ENCODE measurements at places on chromosomes 16 and 17. TPM values are rescaled to one million over a fixed set of nuclear protein-coding genes. Genes with fewer than 3 reads are reported as not detected.
A peak's percentile ranks its signal among the peaks of the same experiment; 100 is the strongest.

GRCh38 chr17:5631958-5632590 is 47.8 kb upstream of the NLRP1 start:
- DNase-seq: no peak

- peak; percentile 96 for DNase-seq
Observed at GRCh38 chr16:87778830-87779579, 13.2 kb upstream of the KLHDC4 start.

SLC35B1 gene
- 53.8 TPM for total RNA-seq

GRCh38 chr17:34154961-34155730 is 99.9 kb upstream of the CCL2 start:
- no peak for DNase-seq

- DNase-seq: no peak
Observed at GRCh38 chr17:38464251-38464722, 36.0 kb downstream of the ARHGAP23 start.

DNA sequence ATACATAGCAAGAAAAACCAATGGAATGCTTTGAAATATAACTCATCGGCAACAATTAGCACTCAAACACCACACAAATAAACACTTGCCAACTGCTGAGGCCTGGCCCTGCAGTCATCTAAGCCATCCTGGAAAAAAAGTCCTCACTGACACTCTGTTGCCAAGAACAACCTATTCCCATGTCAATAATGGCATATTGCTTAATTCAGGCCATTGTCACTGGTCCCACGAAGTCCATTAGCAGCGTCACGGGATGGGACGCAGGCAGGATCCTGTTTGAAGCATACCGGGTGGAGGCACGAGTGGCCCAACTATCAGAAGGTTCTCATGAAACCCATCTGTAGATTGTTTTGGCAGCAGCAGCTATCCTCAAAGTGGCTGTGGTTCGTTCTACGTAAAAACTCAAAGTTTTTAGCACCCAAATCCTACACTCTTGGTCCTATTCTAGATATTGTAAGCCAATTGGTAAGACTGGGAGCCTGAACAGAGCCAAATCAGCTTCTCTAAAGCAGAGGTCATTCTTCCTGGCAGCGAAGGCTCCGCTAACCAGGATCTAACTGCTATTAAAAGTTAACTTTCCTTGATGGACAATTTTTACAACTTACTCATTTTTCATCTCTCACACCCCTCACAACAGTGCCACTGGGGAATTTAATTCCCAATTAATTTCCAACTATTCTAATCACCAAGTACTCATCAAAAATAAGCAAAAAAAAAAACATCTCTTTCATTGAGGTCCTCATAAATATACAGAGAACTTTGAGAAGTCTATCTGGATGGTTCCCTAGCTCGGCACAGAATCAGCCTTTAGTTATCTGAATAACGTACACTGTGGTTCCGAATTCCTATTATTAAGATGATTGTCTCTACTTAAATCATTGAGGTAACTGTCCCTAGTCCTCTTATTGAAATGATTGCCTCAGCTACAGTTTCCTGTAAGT is 91.5 kb downstream of the ZFHX3 start:
- no peak for DNase-seq

DNA sequence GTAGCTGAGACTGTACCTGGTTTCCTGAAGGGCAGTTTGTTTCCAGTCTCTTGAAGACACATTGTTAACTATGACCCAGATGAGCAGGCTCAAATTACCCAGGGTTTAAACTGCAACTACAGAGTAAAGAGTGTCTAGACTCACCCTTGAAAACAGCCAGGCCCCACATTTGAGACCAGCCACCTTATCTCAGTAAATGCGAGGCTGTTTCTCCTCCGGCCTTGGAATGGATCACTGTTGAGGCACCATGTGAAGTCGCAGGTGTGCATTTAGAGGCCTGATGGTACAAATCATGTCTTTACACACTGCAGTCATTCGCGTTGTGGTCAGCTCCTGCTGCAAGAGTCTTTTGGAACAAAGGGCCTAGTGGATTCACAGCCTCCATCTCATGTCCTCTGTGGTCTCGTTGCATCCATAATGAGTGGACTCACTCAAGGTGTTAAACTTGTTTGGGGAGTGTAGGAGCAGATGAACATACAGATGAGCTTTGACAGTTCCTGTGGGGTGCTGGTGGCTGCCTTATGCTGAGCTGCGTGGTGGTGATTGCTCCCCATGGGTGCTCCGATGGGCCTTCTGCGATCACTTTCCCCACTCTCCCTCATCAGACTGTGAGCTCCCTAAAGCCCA is 18.5 kb upstream of the N4BP1 start:
- DNase-seq: no peak

GRCh38 chr16:9148374-9149015 is 57.1 kb downstream of the HAPSTR1 start:
- DNase-seq: no peak

- DNase-seq: peak; percentile 80
Observed at GRCh38 chr17:21042458-21043295, at the start of gene USP22. Gene USP22, minus strand, starts transcription at chr17:21043011. Its CDS starts 176 bp downstream, at chr17:21042835.

ACOX1 gene
- total RNA-seq: 23.3 TPM

KCNJ18 gene
- not detected for total RNA-seq

FSCN2 gene
- 5.5 TPM for total RNA-seq

KRT24 gene
- not detected for total RNA-seq

ITPRIPL2 gene
- total RNA-seq: 8.3 TPM
